ENCODE measurements at places on chromosomes 12 and 14.

GRCh38 chr14:70448633-70449340, 3.2 kb upstream of the ADAM21 start:
- no peak for DNase-seq
- peaks cover 7% of the 10 kb centered on the region for H3K4me1 ChIP-seq
- no peaks in the 10 kb centered on the region for H3K36me3 ChIP-seq
- no peak overlapping the region for H3K27ac ChIP-seq

GRCh38 chr14:105204931-105205672, 24.0 kb upstream of the NUDT14 start:
- peaks cover 11% of the 10 kb centered on the region for H3K4me1 ChIP-seq
- H3K27me3 ChIP-seq = no peaks in the 10 kb centered on the region
- no peak overlapping the region for H3K27ac ChIP-seq
- no peak for DNase-seq
- no peak overlapping the region for H3K4me3 ChIP-seq
- peaks cover 3% of the 10 kb centered on the region for H3K36me3 ChIP-seq

DNA sequence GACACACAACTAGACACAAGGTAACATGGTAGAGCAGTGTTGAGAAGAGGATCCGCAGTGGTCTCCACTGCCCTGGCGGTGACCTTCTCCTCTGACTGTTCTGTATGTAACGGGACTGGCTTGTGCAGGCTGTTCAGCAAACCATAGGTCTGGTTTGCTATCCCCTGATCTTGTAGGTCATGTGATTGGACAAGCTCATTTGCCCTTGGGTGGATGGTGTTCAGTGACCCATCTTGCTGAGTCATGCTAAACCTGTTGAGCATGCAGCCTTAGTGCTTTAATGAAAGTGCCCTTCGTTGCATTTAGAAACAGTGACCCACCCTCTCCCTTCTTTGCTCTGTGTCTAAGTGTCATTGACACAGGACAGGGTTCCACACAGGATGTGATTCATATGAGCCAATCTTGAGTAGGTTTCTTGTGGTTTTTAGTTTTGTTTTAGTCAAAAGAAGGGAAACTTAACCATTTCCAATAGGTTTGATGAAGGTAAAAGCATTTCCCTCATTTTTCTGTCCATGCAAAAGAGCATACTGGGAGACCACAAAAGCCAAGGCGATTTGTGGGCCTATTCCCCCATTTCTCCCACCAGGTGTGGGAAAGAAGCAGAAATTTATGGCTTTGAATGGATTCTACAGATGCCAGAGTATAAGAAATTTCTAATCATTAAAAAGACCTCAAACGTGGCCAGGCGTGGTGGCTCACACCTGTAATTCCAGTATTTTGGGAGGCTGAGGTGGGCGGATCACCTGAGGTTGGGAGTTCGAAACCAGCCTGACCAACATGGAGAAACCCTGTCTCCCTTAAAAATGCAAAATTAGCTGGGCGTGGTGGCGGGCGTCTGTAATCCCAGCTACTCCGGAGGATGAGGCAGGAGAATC, 32.6 kb upstream of the HIF1A start:
- DNase-seq = no peak
- H3K4me1 ChIP-seq = peaks cover 25% of the 10 kb centered on the region
- H3K27me3 ChIP-seq = no peaks in the 10 kb centered on the region
- H3K27ac ChIP-seq = peak overlapping the region; percentile 33

- no peaks in the 10 kb centered on the region for H3K27me3 ChIP-seq
- H3K4me3 ChIP-seq = no peak overlapping the region
- H3K27ac ChIP-seq = no peak overlapping the region
- H3K4me1 ChIP-seq = no peaks in the 10 kb centered on the region
Measured at GRCh38 chr12:118035190-118036041, 18.9 kb downstream of the RFC5 start.

- no peak overlapping the region for H3K27ac ChIP-seq
- H3K27me3 ChIP-seq = no peaks in the 10 kb centered on the region
- no peak overlapping the region for H3K4me3 ChIP-seq
- DNase-seq = no peak
- no peaks in the 10 kb centered on the region for H3K36me3 ChIP-seq
Measured at GRCh38 chr14:66539034-66539433, 31.1 kb downstream of the GPHN start.

- no peak for DNase-seq
- no peak overlapping the region for H3K27ac ChIP-seq
- H3K4me3 ChIP-seq = no peak overlapping the region
- H3K27me3 ChIP-seq = no peaks in the 10 kb centered on the region
- H3K36me3 ChIP-seq = no peaks in the 10 kb centered on the region
- no peaks in the 10 kb centered on the region for H3K4me1 ChIP-seq
Measured at GRCh38 chr14:60273956-60274355, 24.9 kb downstream of the PPM1A start.

GRCh38 chr12:95723693-95724384, 66.7 kb downstream of the NTN4 start:
- H3K4me1 ChIP-seq = peaks cover 12% of the 10 kb centered on the region
- no peaks in the 10 kb centered on the region for H3K27me3 ChIP-seq
- H3K27ac ChIP-seq = no peak overlapping the region
- H3K36me3 ChIP-seq = no peaks in the 10 kb centered on the region
- no peak for DNase-seq
- H3K4me3 ChIP-seq = no peak overlapping the region

DNA sequence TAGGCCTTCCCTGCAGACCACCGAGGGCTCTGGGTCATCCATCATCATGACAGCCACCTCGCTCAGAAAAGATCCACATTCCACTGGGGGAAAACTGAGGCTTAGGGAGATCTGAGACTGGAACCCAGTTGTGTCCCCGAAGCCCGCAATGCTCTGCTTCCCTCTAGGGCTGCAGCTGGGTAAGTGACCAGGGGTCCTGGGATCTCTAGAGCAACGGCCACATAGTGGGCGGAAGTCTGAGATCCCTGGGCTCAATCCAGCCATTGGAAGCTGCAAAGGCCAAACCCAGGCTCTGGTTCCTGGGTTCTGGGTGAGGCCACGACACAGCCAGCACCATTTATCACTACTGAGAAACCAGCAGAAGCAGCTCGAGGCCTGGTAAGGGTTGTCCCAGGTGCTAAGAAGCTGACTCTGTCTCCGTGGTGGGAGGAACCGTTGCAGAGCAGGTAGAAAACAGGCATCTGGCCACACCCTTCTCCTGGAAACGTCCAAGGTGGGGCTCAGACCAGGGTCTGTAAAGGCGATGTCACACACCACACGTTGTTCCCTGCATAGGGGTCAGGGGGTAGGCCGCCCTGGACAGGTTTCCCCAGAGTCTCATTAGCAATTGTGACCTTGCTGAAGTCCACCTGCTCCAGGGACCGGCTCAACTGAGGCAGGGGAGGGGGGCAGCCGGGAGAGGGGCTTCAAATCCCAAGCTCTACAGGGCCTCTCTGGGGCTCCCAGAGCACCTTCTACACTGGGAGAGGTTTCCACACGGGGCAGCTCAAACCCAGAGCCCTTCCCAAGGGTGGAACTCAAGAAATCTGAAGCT, 38.6 kb downstream of the BCL11B start:
- no peak overlapping the region for H3K4me3 ChIP-seq
- H3K36me3 ChIP-seq = peaks cover 14% of the 10 kb centered on the region
- no peak overlapping the region for H3K27ac ChIP-seq
- no peak for DNase-seq

- no peak for DNase-seq
- H3K36me3 ChIP-seq = no peaks in the 10 kb centered on the region
- peak overlapping the region; percentile 49 for H3K4me3 ChIP-seq
- peaks cover 39% of the 10 kb centered on the region for H3K4me1 ChIP-seq
- peak overlapping the region; percentile 68 for H3K27ac ChIP-seq
- no peaks in the 10 kb centered on the region for H3K27me3 ChIP-seq
Measured at GRCh38 chr12:104275689-104276088, 27.9 kb upstream of the EID3 start.

- H3K4me3 ChIP-seq = no peak overlapping the region
- H3K4me1 ChIP-seq = peaks cover 23% of the 10 kb centered on the region
- DNase-seq = no peak
Measured at GRCh38 chr12:130796985-130797686, 41.9 kb downstream of the STX2 start.

DNA sequence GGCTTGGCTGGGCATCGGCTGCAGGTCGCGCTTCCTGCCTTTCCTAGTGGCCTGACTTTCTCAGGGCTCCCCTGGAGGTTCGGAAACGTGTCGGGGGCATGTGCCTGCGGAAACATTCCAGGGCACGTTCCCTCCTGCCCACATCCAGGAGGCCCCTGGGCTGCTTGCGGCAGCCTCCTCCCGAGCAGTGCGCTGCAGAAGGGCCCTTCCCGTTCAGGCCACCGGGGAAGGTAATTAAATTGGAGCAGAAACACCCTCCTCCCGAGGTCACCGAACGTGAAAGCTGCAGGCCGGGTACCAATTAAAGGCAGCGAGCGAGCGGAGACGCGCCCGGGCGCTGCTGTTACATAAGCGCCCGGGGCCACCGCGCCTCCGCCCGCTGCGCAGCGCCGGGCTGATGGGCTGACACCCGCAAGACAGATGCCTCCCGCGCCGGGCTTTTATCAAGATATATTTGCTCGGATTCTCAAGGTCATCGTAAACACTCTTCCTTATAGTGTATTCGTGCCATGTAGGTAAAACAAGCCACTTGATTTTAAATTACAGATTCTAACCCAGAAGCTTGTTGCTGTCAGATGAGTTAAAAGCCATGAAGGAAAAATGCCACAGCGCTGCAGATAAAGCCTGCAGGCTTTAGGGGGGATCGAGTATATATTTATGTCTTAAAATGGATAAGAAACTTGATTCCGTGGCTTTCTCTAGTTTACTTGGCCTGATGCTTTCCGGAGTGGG, 31.4 kb downstream of the SSPN start:
- H3K4me1 ChIP-seq = peaks cover 13% of the 10 kb centered on the region
- DNase-seq = no peak
- peak overlapping the region; percentile 26 for H3K4me3 ChIP-seq

DNA sequence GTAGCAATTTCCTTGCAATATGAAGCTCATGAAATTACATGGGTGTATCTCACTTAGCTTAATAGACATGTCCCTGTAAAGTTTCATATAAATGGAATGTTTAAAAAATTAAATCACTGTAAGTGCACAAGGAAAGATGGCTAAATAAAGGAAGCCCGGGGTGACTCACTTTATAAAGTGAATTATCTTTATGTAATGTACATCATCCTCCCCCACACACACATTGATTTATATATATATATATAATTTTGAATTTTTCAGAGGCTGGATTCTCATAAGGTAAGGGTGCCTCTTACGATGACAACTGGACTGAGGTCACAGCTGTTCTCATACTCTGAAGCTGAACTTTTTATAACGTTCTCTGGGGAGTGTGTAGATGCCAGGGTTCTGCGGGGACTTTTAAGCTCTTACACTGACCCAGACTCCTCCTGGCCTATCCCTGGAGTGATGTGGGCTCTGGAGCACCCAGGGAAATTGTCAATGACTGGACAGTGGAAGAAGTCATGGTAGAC, 108.7 kb upstream of the HIF1A start:
- no peak overlapping the region for H3K4me3 ChIP-seq
- H3K4me1 ChIP-seq = peaks cover 35% of the 10 kb centered on the region
- H3K36me3 ChIP-seq = no peaks in the 10 kb centered on the region

GRCh38 chr12:128178565-128178964, 88.4 kb upstream of the TMEM132C start:
- H3K27me3 ChIP-seq = no peaks in the 10 kb centered on the region
- H3K27ac ChIP-seq = peak overlapping the region; percentile 50
- DNase-seq = no peak

- no peak for DNase-seq
- peak overlapping the region; percentile 92 for H3K27ac ChIP-seq
- no peaks in the 10 kb centered on the region for H3K27me3 ChIP-seq
Measured at GRCh38 chr12:31324845-31325523, 966 bp downstream of the SINHCAF start.

GRCh38 chr12:88600272-88600671, 20.0 kb upstream of the KITLG start:
- H3K4me1 ChIP-seq = no peaks in the 10 kb centered on the region
- H3K36me3 ChIP-seq = no peaks in the 10 kb centered on the region
- no peaks in the 10 kb centered on the region for H3K27me3 ChIP-seq
- no peak for DNase-seq
- H3K4me3 ChIP-seq = no peak overlapping the region

DNA sequence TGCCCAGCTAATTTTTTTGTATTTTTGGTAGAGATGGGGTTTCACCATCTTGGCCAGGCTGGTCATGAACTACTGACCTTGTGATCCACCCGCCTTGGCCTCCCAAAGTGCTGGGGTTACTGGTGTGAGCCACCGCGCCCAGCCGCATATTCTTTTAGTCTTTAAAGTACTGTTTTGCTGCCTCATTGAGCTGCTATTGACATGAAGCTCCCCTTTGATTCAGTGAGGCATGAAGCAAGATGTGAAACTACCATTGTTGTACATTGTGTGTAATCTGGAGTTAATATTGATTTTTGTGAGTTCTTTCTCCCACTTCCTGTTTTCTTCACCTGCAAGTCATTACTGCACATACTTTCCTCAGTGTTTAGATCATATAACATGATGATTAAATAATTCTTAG, 80.8 kb downstream of the MNAT1 start:
- H3K27ac ChIP-seq = no peak overlapping the region
- H3K27me3 ChIP-seq = no peaks in the 10 kb centered on the region
- DNase-seq = no peak

DNA sequence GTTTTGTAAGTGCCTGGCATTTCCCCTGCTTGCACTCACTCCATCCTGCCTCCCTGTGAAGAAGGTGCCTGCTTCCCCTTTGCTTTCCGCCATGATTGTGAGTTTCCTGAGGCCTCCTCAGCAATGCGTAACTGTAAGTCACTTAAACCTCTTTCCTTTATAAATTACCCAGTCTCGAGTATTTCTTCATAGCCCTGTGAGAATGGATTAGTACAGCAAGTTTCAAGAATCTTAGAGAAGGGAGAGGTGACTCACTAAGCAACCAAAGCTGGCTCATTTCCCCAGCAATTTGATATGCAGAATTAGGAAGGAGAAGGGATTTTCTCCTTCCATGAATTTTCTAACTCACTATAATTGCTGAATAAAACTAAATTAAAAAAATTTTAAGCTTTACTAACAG, 251.0 kb upstream of the FOXG1 start:
- no peaks in the 10 kb centered on the region for H3K4me1 ChIP-seq
- H3K27ac ChIP-seq = no peak overlapping the region
- H3K27me3 ChIP-seq = no peaks in the 10 kb centered on the region
- H3K4me3 ChIP-seq = no peak overlapping the region
- H3K36me3 ChIP-seq = no peaks in the 10 kb centered on the region

- DNase-seq = no peak
- no peaks in the 10 kb centered on the region for H3K27me3 ChIP-seq
- peak overlapping the region; percentile 96 for H3K27ac ChIP-seq
- no peak overlapping the region for H3K4me3 ChIP-seq
Measured at GRCh38 chr12:119868992-119869391, 8.1 kb downstream of the CIT start.

Data from keratinocyte (primary cell).